Iris pigment epithelial cell (primary cell): ENCODE measurements at places on chromosomes 6 and 20.

DNA sequence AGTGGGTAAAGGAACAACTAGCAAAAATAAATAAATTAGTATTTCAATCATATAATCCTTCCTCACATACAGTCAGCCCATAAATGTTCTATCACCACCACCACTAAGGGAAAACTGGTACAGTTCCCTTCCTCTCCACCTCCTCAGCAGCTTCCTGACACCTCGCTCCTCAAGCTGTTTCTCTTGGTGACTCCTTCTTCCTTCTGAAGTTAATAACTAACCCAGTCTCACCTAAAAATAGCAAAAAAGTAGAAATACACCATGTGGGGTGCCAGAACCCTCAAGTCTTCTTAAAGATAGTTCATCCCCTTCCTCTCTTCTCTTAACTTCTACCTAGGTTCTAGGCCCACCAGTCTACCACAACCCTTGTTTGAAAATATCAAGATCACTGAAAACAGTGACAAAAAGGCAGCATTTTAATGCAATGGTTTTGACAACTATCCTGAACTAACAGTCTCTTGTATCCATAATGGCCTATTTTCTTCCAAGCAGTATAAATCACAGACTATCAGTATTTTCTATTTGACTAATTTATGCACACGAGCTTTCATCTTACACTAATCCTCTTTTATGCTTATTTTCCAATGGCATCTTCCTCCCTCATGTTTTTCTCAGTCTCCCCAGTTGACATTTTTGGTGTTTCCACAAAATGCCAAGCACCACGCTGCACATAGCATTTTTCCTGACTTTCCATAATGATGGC lies 85.5 kb downstream of the KHDC1L start:
- DNase-seq, result no peak

DNA sequence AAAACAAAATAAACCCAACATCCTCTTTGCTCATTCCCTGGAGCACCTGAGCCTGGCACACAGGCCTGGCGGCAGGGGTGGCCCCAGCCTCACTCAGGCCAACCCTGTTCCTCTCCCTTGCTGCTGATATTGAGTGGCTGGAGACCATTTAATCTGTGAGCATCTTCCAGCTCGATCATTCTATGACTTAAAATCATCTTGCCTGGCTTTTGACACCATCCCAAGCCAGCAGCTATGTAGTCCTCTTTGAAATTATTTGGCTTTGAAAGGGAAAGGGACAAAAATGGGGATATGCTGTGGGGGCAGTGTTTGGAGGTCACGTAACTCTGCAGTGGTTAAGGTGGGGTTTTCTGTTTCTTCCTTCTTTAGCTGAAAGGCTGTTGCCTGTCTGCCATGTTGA lies 22.8 kb downstream of the EZR start:
- no peak for DNase-seq

GRCh38 chr6:11494786-11495564 lies 42.6 kb upstream of the TMEM170B start:
- DNase-seq, result no peak

DNA sequence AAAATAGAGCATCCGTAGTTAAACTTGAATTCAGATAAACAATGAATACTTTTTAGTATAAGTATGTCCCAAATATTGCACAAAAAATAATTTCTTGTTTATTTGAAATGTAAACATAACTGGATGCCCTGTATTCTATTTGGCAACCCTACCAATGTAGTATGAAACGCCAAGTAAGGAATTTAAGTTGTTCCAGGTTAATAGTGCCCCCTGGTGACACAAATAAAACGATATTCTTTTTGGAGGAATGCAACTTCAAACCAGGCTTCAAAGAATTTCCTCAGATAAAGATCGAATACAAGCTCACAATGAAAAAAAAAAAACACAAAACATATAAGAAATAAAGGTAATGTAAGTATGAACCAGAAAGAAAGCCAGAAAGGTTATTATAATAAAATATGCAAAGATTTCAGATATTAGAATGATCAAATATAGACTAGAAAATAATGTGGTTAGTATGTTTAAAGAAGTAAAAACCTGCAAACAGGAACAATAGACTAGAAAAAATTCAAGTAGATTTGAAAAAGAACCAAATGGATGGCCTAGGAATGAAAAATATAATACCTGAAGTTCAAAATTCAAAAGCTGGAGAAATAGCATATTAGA lies 18.4 kb upstream of the AKAP7 start:
- DNase-seq, result peak; percentile 67

GRCh38 chr6:1662534-1662933 lies 52.8 kb downstream of the FOXC1 start:
- no peak for DNase-seq

- no peak for DNase-seq
Measured at GRCh38 chr20:23654717-23655116, 17.0 kb upstream of the CST3 start.

- no peak for DNase-seq
Measured at GRCh38 chr20:38799203-38799602, 6.3 kb upstream of the PPP1R16B start.
